ENCODE measurements at places on chromosomes 11 and 22.

DNA sequence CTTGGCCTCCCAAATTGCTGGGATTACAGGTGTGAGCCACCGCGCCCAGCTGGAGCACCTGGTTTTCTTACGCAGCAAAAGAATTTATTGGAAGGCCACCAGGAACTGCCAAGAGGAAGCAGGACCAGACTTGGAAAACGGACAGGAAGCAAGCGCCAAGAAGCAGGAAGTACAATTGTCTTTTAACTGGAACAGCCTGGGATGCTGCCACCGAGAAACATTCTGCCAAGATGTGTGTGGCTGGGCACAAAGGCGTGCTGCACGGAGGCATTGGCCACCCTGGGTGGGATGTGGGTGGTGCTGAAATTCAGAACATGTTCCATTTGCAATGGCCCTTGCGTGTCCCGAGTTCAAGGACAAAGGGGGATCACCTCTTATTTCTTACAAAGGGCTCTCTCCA is 15.4 kb downstream of the SLC3A2 start:
- no peak for DNase-seq

GRCh38 chr11:27945348-27945747 is 162.6 kb downstream of the KIF18A start:
- no peak for DNase-seq

GRCh38 chr11:78572394-78572793 is 2.3 kb downstream of the NARS2 start:
- no peak for DNase-seq

DNA sequence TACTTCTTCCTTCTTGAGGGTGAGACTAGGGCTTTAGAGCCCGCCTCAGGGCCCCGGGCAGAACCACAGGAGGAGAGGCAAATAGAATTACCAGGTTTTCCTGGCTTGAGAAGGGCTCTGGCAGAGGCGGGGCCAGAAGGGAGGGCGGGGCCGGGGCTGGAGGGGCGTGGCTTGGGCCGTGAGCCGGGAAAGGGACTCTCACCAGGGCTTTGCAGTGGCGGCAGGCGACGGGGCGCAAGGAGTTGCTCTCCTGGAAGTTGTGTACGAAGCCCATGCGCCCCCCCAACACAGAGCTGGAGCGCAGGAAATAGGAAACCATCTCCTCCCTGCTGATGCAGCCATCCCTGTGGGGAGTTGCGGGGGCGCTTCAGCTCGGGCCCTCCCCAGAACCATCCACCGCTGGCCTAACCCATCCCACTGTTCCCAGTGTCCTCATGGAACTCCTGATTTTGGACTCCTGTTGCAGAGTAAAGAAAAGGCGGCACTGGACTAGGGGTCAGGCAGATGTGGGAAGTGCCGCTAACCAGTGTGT is 6.9 kb upstream of the NRXN2 start:
- DNase-seq, result no peak

DNA sequence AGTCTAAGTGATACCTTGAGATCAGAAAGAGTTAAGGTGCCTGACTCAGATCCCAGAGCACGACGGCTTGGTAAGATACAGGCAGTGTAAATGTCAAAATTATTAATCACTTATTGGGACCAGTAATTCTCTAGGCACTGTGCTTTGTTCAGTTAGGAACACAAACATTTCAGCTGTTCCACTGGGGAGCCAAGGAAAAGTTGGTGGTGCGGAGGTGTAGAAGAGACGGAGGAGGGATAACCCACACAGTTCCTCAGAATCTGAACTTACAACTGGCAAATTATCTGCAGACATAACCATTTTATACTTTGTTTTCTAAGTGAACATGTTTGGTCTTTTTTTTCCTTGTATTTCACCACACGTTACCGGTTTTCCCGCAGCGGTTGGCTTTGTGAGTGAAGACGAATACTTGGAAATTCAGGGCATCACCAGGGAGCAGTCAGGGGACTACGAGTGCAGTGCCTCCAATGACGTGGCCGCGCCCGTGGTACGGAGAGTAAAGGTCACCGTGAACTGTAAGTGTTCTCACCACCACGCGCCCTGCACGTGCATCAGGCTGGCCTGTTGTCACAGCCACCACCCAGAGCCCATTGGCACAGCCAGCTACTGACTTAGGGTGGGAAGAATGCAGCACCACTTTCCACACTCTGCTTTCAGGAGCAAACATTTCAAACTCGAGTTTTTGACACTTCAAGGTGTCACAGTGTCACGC is 937.0 kb downstream of the NTM start:
- no peak for DNase-seq

GRCh38 chr11:2155511-2155910 is 5.5 kb downstream of the INS start:
- no peak for DNase-seq

DNA sequence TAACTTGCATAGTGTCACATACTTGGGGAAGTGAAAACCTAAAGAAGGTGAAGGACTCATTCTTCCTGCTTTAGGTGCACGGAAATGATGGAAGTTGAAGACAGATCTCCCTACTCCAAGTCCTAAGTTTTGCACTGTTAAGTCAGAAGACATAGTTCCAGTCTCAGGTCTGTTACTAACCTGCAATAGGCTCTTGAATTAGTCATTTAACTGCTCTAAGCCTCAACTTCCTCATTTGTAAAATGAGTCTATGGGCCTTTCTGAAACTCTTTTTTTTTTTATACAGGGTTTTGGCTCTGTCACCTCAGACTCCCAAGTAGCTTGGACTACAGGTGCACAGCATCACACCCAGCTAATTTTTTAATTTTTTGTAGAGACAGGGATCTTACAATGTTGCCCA is 30.8 kb upstream of the POU2AF1 start:
- DNase-seq, result no peak

- no peak for DNase-seq
These were observed 227.8 kb downstream of the DCDC1 start for GRCh38 chr11:31141789-31142188.
